Cardiac muscle cell (in vitro differentiated cells and primary cell): ENCODE measurements at places on chromosomes 12 and 14. TPM values are rescaled to one million over a fixed set of nuclear protein-coding genes. Genes with fewer than 3 reads are reported as not detected.

DNA sequence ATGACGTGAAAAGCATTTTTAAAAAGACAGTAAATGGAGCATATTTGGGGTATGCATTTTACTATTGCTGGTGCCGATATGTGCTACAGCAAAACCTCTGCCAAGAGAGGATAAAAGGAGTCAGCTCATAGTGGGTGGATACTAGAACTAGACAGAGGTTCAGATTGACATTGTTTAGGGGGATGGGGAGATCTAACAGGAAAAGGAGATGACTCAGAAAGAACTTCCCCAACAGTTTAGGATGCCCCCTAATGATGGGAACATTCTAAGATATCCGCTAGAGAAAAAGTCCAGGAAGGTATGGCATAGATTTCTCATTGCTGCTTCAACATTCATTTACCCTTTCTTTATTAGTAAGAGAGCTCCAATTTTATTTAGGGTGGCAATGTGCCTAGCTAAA lies 110.5 kb upstream of the CLEC14A start:
- DNase-seq, result no peak

The AQP6 gene
- 0.26 and 0.42 TPM in 2 replicates for polyA plus RNA-seq

The SLC7A8 gene
- polyA plus RNA-seq, result 12.6 and 14.0 TPM in 2 replicates

The SYNDIG1L gene
- polyA plus RNA-seq, result 0.52 TPM in 1 of 2 replicates, not detected in the other

DNA sequence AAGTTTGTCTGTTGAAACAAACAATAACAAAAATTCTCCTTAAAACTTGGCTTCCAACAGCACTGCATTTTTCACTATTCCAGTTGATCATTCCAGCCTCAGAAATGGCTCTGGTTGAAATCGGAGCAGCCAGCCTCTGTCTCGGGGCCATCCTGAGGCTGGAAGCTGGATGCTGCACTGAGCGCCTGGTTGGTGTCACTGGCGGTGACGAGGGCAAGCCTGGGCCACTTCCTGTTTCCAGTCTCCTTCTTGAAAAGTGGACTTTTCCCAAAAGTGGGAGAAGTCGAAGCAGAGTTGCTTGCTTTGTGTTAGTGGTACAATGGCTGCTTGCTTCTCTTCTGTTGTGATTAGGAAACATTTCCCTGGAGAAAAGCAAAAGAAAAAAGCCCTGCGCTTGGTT lies 48.7 kb downstream of the CCDC92 start:
- no peak for DNase-seq

The KCNK13 gene
- 1.1 and 1.5 TPM in 2 replicates for polyA plus RNA-seq

The PITPNM2 gene
- 2.9 and 4.8 TPM in 2 replicates for polyA plus RNA-seq

GRCh38 chr14:92917041-92917940 lies 5.7 kb upstream of the CHGA start:
- DNase-seq, result no peak

- no peak for DNase-seq
These were observed 10.7 kb downstream of the PKP2 start for GRCh38 chr12:32885831-32886230.

DNA sequence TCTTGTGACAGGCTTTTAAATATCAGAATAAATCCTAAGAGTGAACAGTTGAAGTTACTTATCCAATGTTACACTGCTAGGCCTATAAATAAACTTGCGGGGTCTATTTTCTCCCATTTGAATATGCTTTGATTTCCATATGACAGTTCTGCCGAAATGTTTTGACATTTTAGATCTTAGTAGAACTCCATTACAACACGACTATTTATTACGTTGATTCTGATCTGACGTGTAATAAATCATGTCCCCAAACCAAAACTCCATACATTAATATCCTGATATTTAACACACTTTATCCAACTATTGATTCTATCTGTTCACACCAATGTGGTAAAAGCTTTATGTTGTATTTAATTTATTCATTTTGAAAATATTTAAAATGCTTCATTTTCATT lies 16.1 kb upstream of the NEMF start:
- no peak for DNase-seq
